Activated CD4-positive, CD25-positive, alpha-beta regulatory T cell treated with anti-CD3 and anti-CD28 coated beads, Interleukin-2, amount 50 U/mL, for 24 hours (primary cell): ENCODE measurements at places on chromosomes 1 and 21.

- ATAC-seq: no peak
Observed at GRCh38 chr21:27693376-27693775, 726.5 kb upstream of the ADAMTS5 start.

GRCh38 chr1:153786038-153786790 lies 11.0 kb downstream of the SLC27A3 start:
- ATAC-seq: no peak

DNA sequence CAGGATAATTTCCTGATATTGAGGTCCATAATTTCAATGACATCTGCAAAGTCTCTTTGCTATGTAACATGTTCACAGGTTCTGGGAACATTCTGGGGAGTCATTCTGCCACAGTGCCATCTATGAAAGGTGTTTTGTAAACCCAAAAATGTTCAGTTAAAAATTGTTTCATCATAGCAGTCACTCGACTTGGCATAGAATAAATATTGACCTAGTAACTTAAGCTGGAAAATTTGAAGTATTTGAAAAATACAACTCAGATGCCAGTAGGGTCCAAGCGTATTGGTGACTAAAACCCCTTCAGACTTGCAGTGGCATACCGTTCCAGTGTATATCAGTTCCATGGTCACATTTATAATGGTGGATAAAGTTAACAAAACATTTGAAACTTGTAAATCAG lies 6.8 kb downstream of the DESI2 start:
- no peak for ATAC-seq

- ATAC-seq: no peak
Observed at GRCh38 chr1:222171005-222171404, 376.9 kb downstream of the HHIPL2 start.

- ATAC-seq: no peak
Observed at GRCh38 chr1:10511494-10511885, 36.7 kb downstream of the PEX14 start.

DNA sequence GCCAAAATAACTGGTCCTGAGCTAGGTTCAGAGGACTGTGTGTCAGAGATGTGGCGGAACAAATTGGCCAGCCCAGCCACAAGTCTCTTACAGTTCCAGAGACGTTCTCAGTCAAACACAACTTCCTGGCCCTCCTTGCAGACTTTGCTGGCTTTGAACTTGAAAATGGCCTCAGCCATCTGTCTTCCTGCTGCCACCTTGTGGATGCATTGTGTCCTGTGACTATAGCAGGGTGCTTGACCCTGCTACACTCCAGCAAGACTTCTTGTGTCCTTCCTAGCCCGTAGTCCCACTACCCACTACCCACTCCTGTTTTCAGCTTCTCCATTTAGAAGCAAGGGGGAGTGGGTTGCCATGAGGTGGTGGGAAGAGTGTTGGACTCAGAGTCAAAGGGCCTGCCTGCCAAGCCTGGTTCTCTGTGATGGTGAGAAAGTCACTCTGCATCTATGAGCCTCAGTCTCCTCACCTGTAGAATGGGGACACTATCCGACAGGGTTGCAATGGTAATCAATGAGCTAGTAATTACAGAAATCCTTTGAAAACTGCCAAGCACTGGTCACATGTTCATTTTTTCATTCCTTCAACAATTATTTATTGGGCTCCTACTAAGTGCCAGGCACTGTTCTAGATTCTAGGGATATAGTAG lies 109.9 kb downstream of the IGSF21 start:
- no peak for ATAC-seq

GRCh38 chr1:82114887-82115286 lies 314.2 kb downstream of the ADGRL2 start:
- no peak for ATAC-seq

DNA sequence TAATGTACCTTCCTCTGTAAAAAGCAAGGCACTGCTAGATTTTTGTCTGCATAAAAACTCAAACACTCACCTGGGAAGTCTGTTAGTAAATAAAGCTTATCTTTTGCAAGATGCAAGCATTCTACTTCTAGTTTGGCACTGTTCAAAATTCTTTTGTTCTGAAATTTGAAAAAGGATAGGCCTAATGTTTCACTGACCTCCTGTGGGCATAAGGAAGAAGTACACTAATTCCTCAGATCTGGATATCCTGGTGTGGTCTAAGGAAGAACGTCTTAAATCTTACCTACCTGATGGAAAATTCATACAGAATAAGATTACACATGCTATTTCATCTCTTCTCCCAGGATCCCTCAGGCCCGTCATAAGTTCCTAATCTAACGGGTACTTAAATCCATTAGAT lies 93.5 kb upstream of the CAMK1G start:
- ATAC-seq: no peak

DNA sequence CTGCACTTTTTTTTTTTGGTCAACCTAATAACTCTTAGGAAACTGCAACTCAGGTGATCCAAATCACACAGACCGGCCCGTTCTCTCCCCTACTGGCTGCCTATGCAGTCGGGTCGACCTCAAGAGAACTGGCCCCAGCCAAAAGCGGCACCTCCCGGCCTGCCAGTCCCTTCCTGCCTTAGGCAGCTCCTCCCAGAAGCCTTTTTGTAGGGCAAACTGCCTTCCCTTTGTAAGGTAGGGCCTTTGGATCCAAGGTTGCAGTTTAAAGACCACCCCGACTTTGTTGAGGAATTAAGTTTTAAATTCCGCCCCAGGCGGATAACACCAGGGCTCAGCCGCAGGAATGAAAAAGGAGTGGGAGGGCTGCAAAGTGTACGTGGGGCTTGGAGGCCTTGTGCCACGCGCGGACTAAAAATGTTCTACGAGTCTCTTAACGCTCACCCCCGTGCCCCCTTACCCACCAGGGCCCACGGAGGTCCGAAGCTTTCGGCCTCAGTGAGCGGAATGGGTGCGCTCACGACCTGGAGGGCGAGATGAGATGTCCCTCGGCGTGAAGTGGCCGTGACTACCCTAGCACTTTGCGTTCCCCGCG lies 642 bp upstream of the ST3GAL3 start:
- ATAC-seq: no peak

DNA sequence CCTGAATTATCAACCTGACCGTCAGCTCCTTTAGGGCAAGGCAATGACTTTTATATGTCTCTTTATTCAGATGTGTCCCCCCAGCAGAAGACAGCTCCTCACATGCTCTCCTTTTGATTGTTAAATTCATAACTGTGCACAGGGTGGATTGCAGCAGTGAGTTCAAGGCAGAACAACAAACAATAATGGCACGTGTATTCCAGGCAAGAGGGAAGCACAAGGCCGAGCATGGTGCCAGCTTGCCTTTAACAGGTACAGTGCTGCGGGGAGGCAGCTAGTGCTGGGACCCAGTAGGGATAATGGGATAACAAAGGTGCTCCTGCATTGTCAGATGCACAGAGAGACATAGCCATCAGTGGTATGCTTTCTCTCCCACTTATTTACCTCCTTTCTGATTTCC lies 248.4 kb downstream of the RHOU start:
- no peak for ATAC-seq

GRCh38 chr21:46168238-46168637 lies 12.9 kb upstream of the FTCD start:
- no peak for ATAC-seq

- peak; percentile 53 for ATAC-seq
Observed at GRCh38 chr1:156860113-156860627, 495 bp upstream of the NTRK1 start.

GRCh38 chr1:165666152-165666825 lies 32.1 kb downstream of the ALDH9A1 start:
- ATAC-seq: no peak

GRCh38 chr1:179318491-179318890 lies 24.9 kb downstream of the SOAT1 start:
- no peak for ATAC-seq
